ENCODE measurements at places on chromosomes 2 and 18.
A peak's percentile ranks its signal among the peaks of the same experiment; 100 is the strongest.

DNA sequence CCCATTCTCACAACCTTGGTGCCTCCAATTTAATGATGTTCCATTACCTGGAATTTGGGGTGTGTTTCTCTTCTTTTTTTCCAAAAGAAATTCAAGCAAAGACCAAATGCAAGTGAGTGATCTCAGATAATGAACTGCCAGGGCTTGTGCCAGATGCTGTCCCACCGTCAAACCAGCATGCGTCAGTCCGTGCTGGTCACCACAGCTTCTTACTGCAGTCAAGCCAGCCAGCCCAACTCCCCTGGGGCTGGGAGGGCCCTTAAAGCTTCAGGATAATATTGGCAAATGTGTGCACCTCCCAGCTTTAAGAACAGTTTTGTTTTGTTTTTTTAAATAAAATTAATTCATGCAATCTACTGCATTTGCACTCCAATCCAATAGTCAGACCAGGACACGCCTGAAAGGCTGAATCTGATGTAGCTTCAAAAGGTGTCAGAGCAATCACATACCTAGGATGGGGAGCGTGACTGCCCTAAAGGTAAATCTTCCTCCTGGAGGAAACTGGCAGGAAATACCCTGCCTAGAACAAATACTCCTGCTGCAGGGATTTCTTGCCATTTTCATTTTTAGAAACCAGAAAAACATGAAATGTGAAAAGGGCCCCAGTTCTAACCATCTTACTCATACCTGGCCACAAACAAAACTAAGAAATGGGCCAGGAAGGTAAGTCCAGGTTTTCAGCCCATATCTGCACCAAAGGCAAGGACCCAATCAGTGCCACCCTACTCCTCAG lies 26.8 kb upstream of the SP3 start:
- no peaks in the 10 kb centered on the region for H3K27me3 ChIP-seq
- H3K4me1 ChIP-seq: peaks cover 17% of the 10 kb centered on the region
- H3K4me3 ChIP-seq: peak overlapping the region; percentile 49
- H3K27ac ChIP-seq: peak overlapping the region; percentile 86

- H3K36me3 ChIP-seq: no peaks in the 10 kb centered on the region
- DNase-seq: peak; percentile 63
- peaks cover 21% of the 10 kb centered on the region for H3K27me3 ChIP-seq
- no peak overlapping the region for H3K27ac ChIP-seq
- no peak overlapping the region for H3K4me3 ChIP-seq
- peaks cover 8% of the 10 kb centered on the region for H3K4me1 ChIP-seq
These were observed 8.2 kb downstream of the CYP26B1 start for GRCh38 chr2:72139471-72139873.

DNA sequence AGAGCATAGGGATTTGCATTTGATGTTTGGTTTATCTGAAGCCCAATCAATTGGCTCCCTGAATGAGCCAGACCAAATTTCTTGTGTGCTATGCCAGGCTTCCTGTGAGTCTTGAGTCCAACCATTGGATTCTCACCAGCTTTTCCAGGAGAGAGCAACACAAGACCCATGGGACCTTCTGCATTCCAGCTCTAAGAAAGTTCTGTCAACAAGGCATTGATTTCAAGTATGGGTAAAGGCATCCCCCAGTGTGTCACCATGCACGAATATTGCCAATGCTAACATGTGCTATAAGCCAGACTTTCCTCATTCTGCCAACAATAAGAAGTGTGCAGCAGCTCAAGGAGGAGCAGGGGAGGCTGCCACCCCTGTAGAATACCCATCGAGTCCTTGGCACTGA lies 266.6 kb downstream of the ETAA1 start:
- H3K27me3 ChIP-seq: peaks cover 3% of the 10 kb centered on the region
- H3K36me3 ChIP-seq: peaks cover 4% of the 10 kb centered on the region
- no peak overlapping the region for H3K4me3 ChIP-seq
- no peak for DNase-seq
- H3K4me1 ChIP-seq: peaks cover 9% of the 10 kb centered on the region
- no peak overlapping the region for H3K27ac ChIP-seq

DNA sequence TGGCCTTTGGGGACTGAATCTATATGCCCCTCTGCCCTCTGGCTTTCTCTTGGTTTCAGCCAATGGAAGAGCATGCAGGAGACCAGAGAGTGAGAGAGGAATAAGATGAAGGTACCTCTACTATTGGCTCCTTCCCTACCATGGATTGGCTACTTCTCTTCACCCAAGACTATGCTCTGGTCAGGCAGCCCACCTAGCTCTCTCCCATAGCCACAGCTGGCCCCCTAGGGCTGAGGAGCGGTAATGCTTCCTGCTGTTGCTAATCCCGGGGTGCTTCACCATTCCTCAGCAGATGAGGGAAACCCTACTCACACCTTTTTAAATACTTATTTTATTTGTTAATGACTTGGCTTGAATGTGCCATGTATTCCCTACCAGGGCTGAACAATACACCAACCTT lies 142.4 kb downstream of the MREG start:
- no peaks in the 10 kb centered on the region for H3K27me3 ChIP-seq
- peaks cover 8% of the 10 kb centered on the region for H3K4me1 ChIP-seq
- no peaks in the 10 kb centered on the region for H3K36me3 ChIP-seq
- H3K27ac ChIP-seq: peak overlapping the region; percentile 92
- DNase-seq: no peak

DNA sequence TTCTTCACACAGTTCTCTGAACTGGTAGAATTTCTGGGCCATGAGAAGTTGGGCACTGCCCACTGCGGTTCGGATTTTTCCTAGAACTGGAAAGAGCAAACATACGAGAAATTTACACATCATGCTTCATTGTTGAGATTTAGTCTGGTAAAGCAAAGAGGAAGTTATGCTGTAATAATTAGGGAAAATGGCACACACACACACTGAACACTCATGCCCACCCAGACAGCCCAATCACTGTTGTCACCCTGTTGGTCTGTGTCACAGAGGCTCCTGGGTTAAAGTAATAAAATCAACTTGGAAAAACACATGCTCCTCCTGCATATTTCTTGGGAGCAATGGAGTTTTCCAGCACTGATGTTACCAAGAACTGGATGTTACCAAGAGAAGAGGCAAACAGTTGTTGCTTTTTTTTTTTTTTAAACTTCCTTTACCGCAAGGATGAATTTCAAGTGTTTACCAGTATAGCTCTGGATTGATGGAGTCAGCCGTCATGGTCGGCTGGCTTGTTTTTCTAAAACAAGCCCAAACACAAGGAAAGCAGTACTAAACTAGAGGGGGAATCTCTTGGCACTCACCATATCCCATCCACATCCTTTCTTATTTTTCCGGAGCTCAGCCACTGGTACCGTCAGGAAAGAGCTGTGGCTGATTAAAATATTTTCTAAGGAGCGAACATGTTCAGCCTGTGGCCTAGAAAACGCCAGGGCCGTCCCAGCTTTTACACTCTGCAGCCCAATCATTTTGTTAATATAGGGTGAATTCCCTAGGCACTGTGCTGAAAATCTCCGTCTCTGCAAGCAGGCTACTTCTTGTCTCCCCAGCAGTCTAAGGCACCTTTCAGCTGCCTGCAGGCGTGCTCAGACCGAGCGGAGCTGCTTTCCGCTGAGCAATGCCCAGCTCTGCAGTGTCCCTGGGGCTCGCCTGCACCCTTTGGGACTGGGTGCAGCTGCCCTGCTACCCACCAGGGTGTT lies 58.9 kb downstream of the TGIF1 start:
- no peak overlapping the region for H3K4me3 ChIP-seq
- H3K27me3 ChIP-seq: peaks cover 11% of the 10 kb centered on the region
- no peaks in the 10 kb centered on the region for H3K36me3 ChIP-seq
- peaks cover 20% of the 10 kb centered on the region for H3K4me1 ChIP-seq

GRCh38 chr2:199950396-199950795 lies 4.9 kb downstream of the TYW5 start:
- DNase-seq: no peak
- peaks cover 10% of the 10 kb centered on the region for H3K36me3 ChIP-seq
- H3K4me1 ChIP-seq: peaks cover 5% of the 10 kb centered on the region
- no peak overlapping the region for H3K27ac ChIP-seq

GRCh38 chr18:49223837-49224529 lies 236.5 kb downstream of the DYM start:
- H3K27me3 ChIP-seq: no peaks in the 10 kb centered on the region
- peaks cover 6% of the 10 kb centered on the region for H3K36me3 ChIP-seq
- no peaks in the 10 kb centered on the region for H3K4me1 ChIP-seq
- H3K4me3 ChIP-seq: no peak overlapping the region

GRCh38 chr2:171800639-171801038 lies 93.4 kb downstream of the SLC25A12 start:
- no peak overlapping the region for H3K27ac ChIP-seq
- no peaks in the 10 kb centered on the region for H3K27me3 ChIP-seq
- H3K4me1 ChIP-seq: peaks cover 4% of the 10 kb centered on the region

- no peak for DNase-seq
- H3K4me3 ChIP-seq: no peak overlapping the region
- H3K36me3 ChIP-seq: no peaks in the 10 kb centered on the region
- peaks cover 46% of the 10 kb centered on the region for H3K4me1 ChIP-seq
These were observed 75.1 kb downstream of the SPRED2 start for GRCh38 chr2:65357095-65357958.

DNA sequence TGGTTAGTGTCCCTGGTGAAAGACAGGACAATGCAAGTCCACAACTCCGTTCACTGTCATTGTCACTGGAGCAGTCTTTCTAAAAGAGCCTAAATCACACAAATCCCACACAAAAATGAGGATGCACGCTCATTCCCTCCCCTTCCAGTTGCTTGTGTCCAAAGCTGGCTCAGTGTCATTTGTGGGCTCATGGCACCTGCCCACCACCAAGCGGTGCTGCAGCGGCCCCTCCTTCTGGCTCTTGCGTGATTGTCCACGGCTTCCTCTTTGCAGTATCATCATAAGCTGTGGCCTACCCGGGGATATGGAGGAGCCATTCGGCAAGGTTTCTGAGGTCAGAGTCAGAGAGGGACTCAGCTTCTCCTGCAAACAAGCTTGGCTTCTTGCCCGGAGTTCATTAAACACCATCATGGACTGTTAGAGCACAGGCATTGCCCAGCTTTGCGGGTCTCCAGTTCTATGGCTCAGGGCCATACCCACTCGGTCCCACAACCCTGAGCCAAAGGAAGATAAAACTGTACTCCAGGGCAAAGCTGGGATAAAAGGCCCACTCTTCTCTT lies 179.4 kb upstream of the AGAP1 start:
- H3K4me1 ChIP-seq: no peaks in the 10 kb centered on the region
- H3K36me3 ChIP-seq: no peaks in the 10 kb centered on the region
- no peaks in the 10 kb centered on the region for H3K27me3 ChIP-seq
- no peak overlapping the region for H3K4me3 ChIP-seq
- no peak for DNase-seq

DNA sequence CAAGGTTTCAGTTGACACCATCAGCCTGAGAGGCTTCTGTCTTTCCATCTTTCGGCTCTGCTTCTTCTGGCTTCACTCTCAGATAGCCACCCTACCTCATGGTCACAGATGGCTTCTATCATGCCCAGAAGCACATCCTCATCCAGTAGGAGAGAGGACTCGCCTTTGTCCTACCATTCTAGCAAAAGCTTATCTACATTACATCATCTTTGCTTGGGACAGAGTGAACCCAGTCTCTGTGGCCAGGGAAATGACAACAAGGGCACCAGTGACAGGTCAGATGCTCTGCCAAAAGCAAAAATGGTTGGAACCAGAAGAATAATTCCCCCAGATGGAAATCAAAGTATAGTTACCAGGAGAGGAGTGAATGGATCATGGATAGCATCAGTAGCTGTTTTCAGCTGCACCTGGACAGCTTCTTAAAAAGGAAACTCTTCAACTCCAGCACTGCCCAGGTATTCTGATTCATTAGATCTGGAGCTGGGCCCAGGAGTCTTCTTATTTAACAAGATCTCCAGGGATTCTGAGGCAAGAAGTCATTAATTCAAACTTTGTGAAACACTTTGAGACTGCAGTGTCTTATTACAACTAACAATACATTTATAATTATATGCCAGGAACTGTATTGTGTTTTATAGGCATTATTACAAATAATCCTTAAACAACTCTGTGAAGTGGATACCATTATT lies 257.7 kb upstream of the UBE2E3 start:
- H3K36me3 ChIP-seq: no peaks in the 10 kb centered on the region
- H3K4me3 ChIP-seq: no peak overlapping the region
- DNase-seq: no peak
- H3K27me3 ChIP-seq: peaks cover 5% of the 10 kb centered on the region

Data from type B pancreatic cell (in vitro differentiated cells).